ENCODE measurements at places on chromosomes 6 and 20.

GRCh38 chr6:79184086-79184485 is 50.4 kb downstream of the HMGN3 start:
- ATAC-seq = no peak

DNA sequence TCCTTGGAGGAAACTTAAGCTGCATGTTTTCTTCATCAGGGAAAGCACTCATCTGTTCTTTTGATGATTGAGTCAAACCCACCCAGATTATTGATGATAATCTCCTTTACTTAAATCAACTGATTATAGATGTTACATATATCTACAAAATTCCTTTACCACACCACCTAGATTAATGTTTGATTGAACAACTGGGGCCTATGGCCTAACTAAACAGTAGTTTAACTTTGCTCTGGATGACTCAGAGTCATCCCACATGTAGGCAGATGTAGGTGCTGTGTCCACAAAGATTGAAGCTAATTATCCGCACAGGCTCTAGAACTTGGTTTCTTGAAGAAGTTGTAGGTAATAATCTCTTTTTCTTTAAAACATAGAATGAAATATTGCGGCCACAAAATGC is 42.2 kb downstream of the PKIB start:
- no peak for ATAC-seq

- ATAC-seq = no peak
Measured at GRCh38 chr20:542777-543368, 717 bp downstream of the CSNK2A1 start.

DNA sequence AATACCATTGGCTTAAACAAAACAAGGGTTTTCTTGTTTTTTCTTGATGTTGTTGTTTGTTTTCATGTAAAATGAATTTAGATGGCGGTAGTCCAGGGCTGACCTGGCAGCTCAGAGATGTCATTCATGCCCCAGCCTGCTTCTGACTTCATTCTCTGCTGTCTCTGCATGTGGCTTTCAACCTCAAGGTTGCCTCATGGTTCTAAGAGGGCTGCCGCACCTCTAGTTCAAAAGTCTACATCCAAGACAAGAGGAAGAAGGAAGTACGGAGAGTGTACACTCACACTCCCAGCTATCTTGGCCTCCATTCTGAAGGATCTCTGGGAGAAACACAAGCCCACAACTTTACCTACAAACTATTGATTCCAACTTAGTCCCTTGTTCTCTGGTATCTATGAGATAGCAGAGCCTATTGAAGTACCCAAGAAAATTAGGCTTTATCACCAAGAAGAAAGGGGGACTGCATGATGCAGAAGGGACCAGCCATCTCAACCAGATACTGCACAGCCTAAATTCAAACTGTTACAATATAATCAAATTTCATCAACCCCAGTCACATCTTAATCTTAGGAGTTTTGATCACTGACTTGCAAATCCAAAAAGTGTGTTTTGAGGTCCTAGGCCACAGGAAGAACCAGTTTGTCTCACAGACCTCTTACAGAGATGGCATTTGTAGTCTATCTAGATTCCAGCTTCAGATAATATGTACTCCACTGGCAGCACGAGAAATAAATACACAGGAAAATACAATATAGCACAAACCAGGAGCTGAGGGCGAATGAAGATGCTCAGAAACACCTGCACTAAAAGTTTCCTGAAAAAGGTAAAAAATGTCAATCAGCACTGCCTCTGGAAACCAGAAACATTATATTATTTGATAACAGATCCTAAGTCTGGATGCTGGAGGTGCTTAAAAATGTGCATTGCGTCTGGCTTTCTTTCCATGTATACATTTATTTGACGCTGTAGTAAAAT is 866 bp upstream of the BTN3A3 start:
- peak; percentile 21 for ATAC-seq

GRCh38 chr6:15409301-15410125 is 163.6 kb downstream of the JARID2 start:
- ATAC-seq = no peak

- ATAC-seq = peak; percentile 87
Measured at GRCh38 chr6:137218473-137218916, 690 bp downstream of the IFNGR1 start.

GRCh38 chr6:105503641-105504040 is 100.8 kb upstream of the PREP start:
- ATAC-seq = no peak

GRCh38 chr6:144286503-144287393 is 1.6 kb downstream of the UTRN start:
- ATAC-seq = no peak

DNA sequence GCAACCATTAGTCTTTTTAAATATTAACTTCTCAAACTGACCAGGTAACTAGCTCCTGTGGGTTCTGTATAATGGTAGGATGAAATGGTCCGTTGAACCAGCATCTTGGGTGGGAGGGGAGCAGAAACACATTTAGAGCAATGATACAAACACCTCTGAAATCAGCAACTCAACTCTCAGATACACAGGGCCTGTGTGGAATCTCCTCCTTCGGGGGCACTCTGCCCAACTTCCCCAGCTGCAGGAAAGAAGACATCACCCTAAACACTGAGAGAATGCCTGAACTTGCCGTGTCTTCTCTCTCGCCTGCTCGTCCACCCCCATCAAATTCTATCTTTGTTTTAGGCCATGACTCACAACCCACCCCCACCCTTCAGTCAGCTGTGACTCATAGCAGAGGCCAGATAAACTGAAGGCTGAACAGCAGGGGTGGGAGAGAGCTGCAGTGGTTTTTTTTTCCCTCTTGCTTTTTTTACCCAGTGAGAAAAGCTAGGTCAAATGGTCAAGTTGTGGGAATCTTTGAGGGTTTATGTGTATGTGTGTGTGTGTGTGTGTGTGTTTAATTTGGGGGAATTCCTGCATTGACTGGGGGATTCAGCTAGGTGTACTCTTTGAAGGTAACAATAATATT is 593.4 kb upstream of the JAG1 start:
- peak; percentile 61 for ATAC-seq

GRCh38 chr6:87682310-87682709 is 19.7 kb downstream of the AKIRIN2 start:
- peak; percentile 95 for ATAC-seq

- no peak for ATAC-seq
Measured at GRCh38 chr6:89689732-89690131, 51.2 kb upstream of the LYRM2 start.

- ATAC-seq = no peak
Measured at GRCh38 chr6:38176797-38177751, 357.5 kb downstream of the ZFAND3 start.

GRCh38 chr6:48670546-48670945 is 559.5 kb upstream of the PTCHD4 start:
- ATAC-seq = no peak

DNA sequence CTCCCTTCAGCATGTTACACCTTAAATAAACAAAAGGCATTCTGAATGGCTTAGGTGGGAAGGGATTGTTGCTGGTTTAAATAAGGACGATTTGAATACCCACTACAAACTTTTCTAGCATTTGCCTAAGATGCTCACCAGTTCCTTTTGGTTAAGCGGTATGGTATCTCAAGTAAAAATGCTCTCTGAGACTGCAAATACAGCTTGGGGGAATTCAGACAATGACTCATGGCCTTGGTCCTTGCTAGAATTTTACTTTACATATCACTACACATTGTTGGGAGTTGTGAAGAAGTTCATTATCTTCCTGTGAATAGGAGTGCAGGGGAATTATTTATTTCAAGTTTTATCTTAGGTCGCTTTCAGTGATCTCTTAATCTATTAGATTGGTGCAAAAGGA is 670.7 kb downstream of the UTRN start:
- no peak for ATAC-seq

- ATAC-seq = no peak
Measured at GRCh38 chr20:10428008-10428407, 6.0 kb downstream of the MKKS start.

- no peak for ATAC-seq
Measured at GRCh38 chr6:35034411-35035191, 106.5 kb downstream of the TCP11 start.

- no peak for ATAC-seq
Measured at GRCh38 chr6:22250486-22250885, 46.4 kb downstream of the PRL start.

- ATAC-seq = no peak
Measured at GRCh38 chr20:62405108-62405980, 1.7 kb downstream of the CABLES2 start.

DNA sequence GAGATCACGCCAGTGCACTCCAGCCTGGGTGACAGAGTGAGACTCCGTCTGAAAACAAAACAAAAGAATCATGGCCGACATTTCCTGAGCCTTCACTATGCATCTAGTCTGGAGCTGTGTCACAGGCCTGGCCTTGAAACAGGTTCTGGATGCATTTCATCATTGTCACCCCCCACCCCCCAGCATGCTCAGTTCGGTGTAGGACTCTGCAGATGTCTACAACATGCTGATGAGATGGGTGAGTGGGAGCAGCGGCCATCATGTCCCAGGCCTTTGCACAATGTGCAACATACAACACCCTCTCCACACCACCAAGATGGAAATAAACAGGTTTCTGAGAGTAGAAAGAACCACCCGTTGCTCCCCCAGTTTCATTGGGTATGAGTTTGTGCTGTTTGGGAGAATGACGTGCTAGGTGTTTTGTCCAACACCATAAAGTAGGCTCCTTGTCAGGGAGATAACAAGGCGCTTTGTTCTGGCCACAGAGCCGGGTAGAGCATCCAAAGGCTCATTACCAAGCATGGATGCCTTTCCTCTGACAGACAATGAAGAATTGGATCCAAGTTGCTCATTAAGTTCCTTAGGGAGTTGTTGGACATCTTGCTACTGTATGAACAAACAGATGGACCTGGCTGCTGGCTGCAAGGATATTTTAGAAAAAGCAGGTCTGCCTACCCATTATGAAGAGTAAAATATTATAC is 22.1 kb downstream of the SNHG17 start:
- ATAC-seq = no peak

- ATAC-seq = peak; percentile 64
Measured at GRCh38 chr6:41733707-41734665, 1.4 kb downstream of the TFEB start.

- no peak for ATAC-seq
Measured at GRCh38 chr6:49339096-49339495, 124.0 kb downstream of the MMUT start.

GRCh38 chr20:9262653-9263194 is 193.8 kb downstream of the PLCB4 start:
- ATAC-seq = no peak

- ATAC-seq = no peak
Measured at GRCh38 chr6:3843379-3844096, 5.6 kb upstream of the FAM50B start.

DNA sequence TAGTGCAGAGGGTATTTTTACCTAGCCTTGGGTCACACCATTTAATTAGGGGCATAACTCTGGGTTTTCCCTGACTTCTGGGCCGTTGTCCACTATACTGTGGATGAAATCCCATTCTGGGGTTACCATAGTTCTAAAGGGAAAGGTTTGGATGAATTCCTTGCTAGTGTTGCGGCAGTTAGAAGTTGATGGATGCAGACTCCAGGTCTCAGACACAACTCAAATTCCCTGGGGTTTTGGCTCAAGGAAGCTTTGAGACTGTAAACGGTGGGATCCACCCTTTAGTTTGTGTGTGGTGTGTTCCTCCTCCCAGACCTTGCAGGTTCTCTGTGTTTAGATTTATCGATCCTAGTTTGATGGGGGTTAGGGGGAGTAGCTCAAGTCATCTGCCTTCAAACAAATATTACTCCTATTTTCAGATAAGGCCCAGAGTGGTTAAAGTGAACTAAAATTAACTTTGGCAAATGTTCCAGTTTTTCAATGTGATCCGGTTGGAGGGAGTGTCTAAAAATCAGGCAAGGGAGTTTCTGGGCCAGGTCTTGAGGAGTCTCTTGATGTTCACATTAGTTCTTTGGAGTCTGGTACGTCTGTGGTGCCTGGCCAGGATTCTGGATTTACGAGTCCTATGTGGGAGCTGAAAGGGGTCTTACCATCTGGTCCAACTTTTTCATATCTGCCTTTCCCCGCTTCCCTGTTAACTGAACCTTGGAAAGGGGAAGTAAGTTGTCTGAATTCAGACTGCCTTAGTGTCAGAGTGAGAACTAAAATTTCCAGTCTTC is 1.5 kb downstream of the RALY start:
- ATAC-seq = no peak

DNA sequence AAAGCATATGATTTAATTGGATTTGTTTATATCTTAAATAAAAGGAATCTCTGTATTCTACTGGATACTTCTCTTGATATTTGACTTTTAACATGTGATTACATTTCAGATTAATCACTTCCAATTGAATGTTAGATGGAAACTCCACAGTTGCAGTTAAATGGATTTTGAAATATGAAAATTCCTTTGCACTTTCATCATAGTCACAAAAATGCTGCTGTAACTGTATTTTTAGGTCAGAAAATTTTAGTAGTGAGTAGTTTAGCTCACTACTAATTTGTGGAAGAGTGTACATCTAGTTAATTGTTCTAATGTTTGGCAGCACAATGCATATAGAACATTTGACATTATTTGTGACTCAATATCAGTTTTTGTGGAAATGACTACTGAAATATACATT is 26.8 kb downstream of the PTCHD4 start:
- no peak for ATAC-seq

GRCh38 chr20:19457611-19458010 is 245.2 kb downstream of the SLC24A3 start:
- no peak for ATAC-seq

GRCh38 chr20:37356387-37356786 is 10.4 kb downstream of the SRC start:
- no peak for ATAC-seq

- ATAC-seq = no peak
Measured at GRCh38 chr6:165848086-165848426, 185.0 kb upstream of the PDE10A start.

- ATAC-seq = no peak
Measured at GRCh38 chr20:11376998-11377397, 540.7 kb upstream of the BTBD3 start.

GRCh38 chr6:49576618-49577017 is 26.1 kb downstream of the C6orf141 start:
- ATAC-seq = no peak

GRCh38 chr6:170294298-170294730 is 3.4 kb upstream of the DLL1 start:
- ATAC-seq = no peak

- no peak for ATAC-seq
Measured at GRCh38 chr6:108120311-108120710, 45.5 kb upstream of the NR2E1 start.

DNA sequence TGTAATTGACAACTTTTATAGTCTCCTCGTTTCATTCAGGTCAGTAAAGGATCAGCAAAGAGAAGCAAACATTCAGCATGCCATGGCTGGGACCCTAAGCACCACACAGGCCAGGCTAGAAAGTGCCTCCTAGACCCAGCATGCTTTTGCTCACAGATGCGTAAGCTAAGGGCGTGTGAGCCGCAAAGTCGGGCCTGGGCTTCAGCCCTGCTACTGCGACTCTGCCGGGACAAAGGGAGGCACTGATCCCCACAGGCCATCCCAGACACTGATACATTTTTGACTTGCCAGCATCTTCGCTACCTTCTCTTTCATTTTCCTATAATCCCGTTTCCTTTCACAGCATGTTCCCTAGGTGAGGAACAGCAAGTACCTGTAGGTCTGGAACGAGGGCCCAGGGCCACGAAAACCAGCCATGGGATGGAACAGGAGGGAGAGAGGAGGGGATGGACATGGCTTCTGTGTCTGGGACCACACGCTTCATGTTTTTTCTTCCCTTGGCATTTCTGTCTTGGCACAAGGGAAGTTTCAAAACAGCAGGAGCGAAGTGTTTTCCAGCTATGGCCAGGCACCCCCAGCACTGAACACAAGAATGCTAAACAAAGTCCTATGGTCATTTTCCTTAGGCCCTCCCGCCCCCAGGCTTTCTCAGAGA is 42.6 kb downstream of the IRF4 start:
- ATAC-seq = no peak

- no peak for ATAC-seq
Measured at GRCh38 chr20:59024111-59024530, 4.9 kb downstream of the TUBB1 start.

- ATAC-seq = no peak
Measured at GRCh38 chr20:49813305-49813974, 812 bp downstream of the SLC9A8 start.
